Right ventricle myocardium inferior (tissue), 1 donor: ENCODE measurements at places on chromosomes 11 and 22. TPM values are rescaled to one million over a fixed set of nuclear protein-coding genes. Genes with fewer than 3 reads are reported as not detected.

The HBD gene
- not detected for total RNA-seq

DNA sequence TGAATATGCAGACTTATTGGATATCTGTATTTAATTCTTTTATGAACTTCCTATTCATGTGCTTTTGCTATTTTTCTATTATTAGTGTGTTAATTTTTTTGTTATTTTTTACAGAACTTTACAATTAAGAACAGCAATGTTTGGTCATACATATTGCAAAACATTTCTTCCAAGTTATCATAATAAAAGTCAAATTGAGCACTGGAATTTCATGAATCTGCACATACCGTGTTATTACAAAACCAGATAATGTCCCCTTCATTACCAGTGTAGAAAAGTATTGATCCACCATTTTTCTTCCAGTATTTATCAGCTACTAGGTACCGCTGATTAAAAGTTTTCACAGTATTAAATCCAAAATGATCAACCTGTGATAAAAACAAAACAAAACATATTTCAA, 40.5 kb downstream of the PRCP start:
- DNase-seq: no peak

The ART5 gene
- 2.5 TPM for total RNA-seq

The FDXACB1 gene
- total RNA-seq: 1.2 TPM

DNA sequence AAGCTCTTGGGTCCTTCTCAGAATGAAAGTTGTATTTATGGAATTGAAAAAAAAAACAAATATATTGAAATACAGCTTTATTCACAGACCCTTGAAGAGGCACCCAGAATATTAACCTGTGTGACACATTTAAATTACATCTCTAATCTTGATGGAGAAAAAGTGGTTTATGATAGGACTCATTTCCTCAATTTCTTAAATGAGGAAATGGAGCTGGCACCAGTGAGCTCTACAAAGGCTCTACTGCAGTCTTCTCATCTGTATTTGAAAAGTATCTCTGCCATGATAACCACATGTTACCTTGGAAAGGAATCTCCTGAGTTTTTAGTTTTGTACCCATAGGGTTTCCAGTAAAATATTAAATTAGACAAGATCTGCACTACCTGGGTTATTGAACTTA, 186.5 kb downstream of the HIPK3 start:
- no peak for DNase-seq

GRCh38 chr11:44570411-44571155, 5.1 kb downstream of the CD82 start:
- DNase-seq: no peak

The C22orf31 gene
- total RNA-seq: not detected

The RRAS2 gene
- 29.9 TPM for total RNA-seq

GRCh38 chr11:130915603-130916237, 559 bp downstream of the SNX19 start:
- no peak for DNase-seq
